IMR-90 (cell line): ENCODE measurements at places on chromosomes 11 and 22. TPM values are rescaled to one million over a fixed set of nuclear protein-coding genes. Genes with fewer than 3 reads are reported as not detected.

Gene P4HA3
- 2.8 and 2.9 TPM in 2 replicates for total RNA-seq

Gene XKR3
- total RNA-seq = not detected in 2 replicates

Gene P2RX6
- 0.56 and 0.90 TPM in 2 replicates for total RNA-seq

Gene LRRC75B
- total RNA-seq = 1.4 and 1.6 TPM in 2 replicates

Gene MUC6
- total RNA-seq = not detected in 2 replicates

Gene CHKB
- 7.2 and 8.1 TPM in 2 replicates for total RNA-seq

Gene NAALAD2
- under 0.01 TPM in 1 of 2 replicates, not detected in the other for total RNA-seq

Gene NFAM1
- not detected in 2 replicates for total RNA-seq

Gene CNIH2
- 0.54 and 0.83 TPM in 2 replicates for total RNA-seq

Gene HTATIP2
- 7.2 and 13.6 TPM in 2 replicates for total RNA-seq

Gene VWCE
- total RNA-seq = under 0.01 and 0.28 TPM in 2 replicates

Gene YPEL1
- 0.72 and 1.1 TPM in 2 replicates for total RNA-seq

Gene OLFML1
- 0.18 and 0.28 TPM in 2 replicates for total RNA-seq

Gene SMC1B
- not detected in 2 replicates for total RNA-seq

Gene MGAT3
- 0.28 and 0.36 TPM in 2 replicates for total RNA-seq

Gene PANX1
- 70.3 and 70.8 TPM in 2 replicates for total RNA-seq

Gene TEX54
- not detected in 2 replicates for total RNA-seq

Gene ACCS
- 1.4 and 1.8 TPM in 2 replicates for total RNA-seq

Gene BTBD18
- total RNA-seq = not detected in 2 replicates

Gene FADS2
- 31.9 and 33.3 TPM in 2 replicates for total RNA-seq

Gene PHLDB1
- 40.0 and 41.7 TPM in 2 replicates for total RNA-seq

Gene WT1
- total RNA-seq = not detected in 2 replicates

Gene CCDC157
- total RNA-seq = 0.83 and 0.90 TPM in 2 replicates

Gene UNC93B1
- 10.6 and 10.9 TPM in 2 replicates for total RNA-seq

Gene CLMP
- 54.7 and 56.1 TPM in 2 replicates for total RNA-seq

Gene ANAPC15
- total RNA-seq = 66.3 and 108 TPM in 2 replicates

Gene PNPLA5
- 0.18 TPM in 1 of 2 replicates, not detected in the other for total RNA-seq

Gene PRRG4
- not detected in 2 replicates for total RNA-seq

Gene OR8A1
- not detected in 2 replicates for total RNA-seq

Gene CARS1
- total RNA-seq = 65.8 and 78.3 TPM in 2 replicates

Gene DRD2
- not detected in 2 replicates for total RNA-seq

Gene MISFA
- 1.1 TPM in 1 of 2 replicates, not detected in the other for total RNA-seq

Gene PHF21B
- total RNA-seq = not detected in 2 replicates

Gene GLB1L2
- under 0.01 TPM in 2 replicates for total RNA-seq

Gene THRSP
- total RNA-seq = not detected in 2 replicates

Gene APBB1
- 39.4 and 40.3 TPM in 2 replicates for total RNA-seq

Gene CCDC116
- total RNA-seq = under 0.01 TPM in 1 of 2 replicates, not detected in the other

Gene PLAAT2
- not detected in 2 replicates for total RNA-seq

Gene TMEM121B
- under 0.01 TPM in 2 replicates for total RNA-seq

Gene MOGAT2
- not detected in 2 replicates for total RNA-seq

Gene APOA1
- total RNA-seq = 0.18 and 0.56 TPM in 2 replicates

Gene ME3
- 9.0 and 9.2 TPM in 2 replicates for total RNA-seq

Gene RFPL1
- not detected in 2 replicates for total RNA-seq

Gene GDPD4
- total RNA-seq = not detected in 2 replicates

Gene GLYAT
- total RNA-seq = not detected in 2 replicates

Gene GGTLC3
- total RNA-seq = not detected in 2 replicates

Gene CELSR1
- 0.36 and 0.56 TPM in 2 replicates for total RNA-seq

Gene KRTAP5-10
- total RNA-seq = not detected in 2 replicates

Gene SPTBN2
- 0.18 and 0.56 TPM in 2 replicates for total RNA-seq

Gene OR2D2
- total RNA-seq = 0.28 and 0.36 TPM in 2 replicates

Gene APOL4
- not detected in 2 replicates for total RNA-seq

Gene CRYBB3
- total RNA-seq = not detected in 2 replicates

Gene NCAM1
- 0.18 TPM in 1 of 2 replicates, not detected in the other for total RNA-seq

Gene BATF2
- total RNA-seq = 0.36 and 0.56 TPM in 2 replicates

Gene KDM4D
- total RNA-seq = 0.90 and 1.1 TPM in 2 replicates

Gene RFPL3
- not detected in 2 replicates for total RNA-seq

Gene MYBPC3
- total RNA-seq = not detected in 2 replicates

Gene SLC6A5
- total RNA-seq = not detected in 2 replicates

Gene GAL
- total RNA-seq = 0.28 TPM in 1 of 2 replicates, not detected in the other
